Peyer's patch (tissue), 4 donors: ENCODE measurements at places on chromosomes 2 and 18. TPM values are rescaled to one million over a fixed set of nuclear protein-coding genes. Genes with fewer than 3 reads are reported as not detected.

The RPE gene
- 46.1 TPM for total RNA-seq

GRCh38 chr2:230900336-230900995, 24.6 kb downstream of the GPR55 start:
- H3K27me3 ChIP-seq: no peaks in the 10 kb centered on the region
- H3K36me3 ChIP-seq: no peaks in the 10 kb centered on the region
- no peaks in the 10 kb centered on the region for H3K4me1 ChIP-seq
- H3K27ac ChIP-seq: no peak overlapping the region

- no peaks in the 10 kb centered on the region for H3K36me3 ChIP-seq
- no peaks in the 10 kb centered on the region for H3K4me1 ChIP-seq
- no peak for DNase-seq
- no peaks in the 10 kb centered on the region for H3K27me3 ChIP-seq
- H3K27ac ChIP-seq: no peak overlapping the region
Measured at GRCh38 chr2:43759195-43759594, 14.6 kb upstream of the DYNC2LI1 start.

GRCh38 chr2:3630631-3631030, 27.4 kb upstream of the ALLC start:
- no peak overlapping the region for H3K4me3 ChIP-seq
- no peaks in the 10 kb centered on the region for H3K4me1 ChIP-seq
- H3K36me3 ChIP-seq: no peaks in the 10 kb centered on the region

- H3K27me3 ChIP-seq: no peaks in the 10 kb centered on the region
- no peak overlapping the region for H3K27ac ChIP-seq
- DNase-seq: no peak
Measured at GRCh38 chr2:235594964-235595363, 101.1 kb downstream of the AGAP1 start.

The LYPD6 gene
- total RNA-seq: 1.6 TPM

- DNase-seq: no peak
- no peak overlapping the region for H3K4me3 ChIP-seq
- H3K27ac ChIP-seq: no peak overlapping the region
- no peaks in the 10 kb centered on the region for H3K36me3 ChIP-seq
Measured at GRCh38 chr2:234373060-234373459, 123.8 kb downstream of the ARL4C start.

- H3K27me3 ChIP-seq: no peaks in the 10 kb centered on the region
- no peak overlapping the region for H3K4me3 ChIP-seq
- no peak overlapping the region for H3K27ac ChIP-seq
- no peaks in the 10 kb centered on the region for H3K36me3 ChIP-seq
- no peak for DNase-seq
- H3K4me1 ChIP-seq: no peaks in the 10 kb centered on the region
Measured at GRCh38 chr2:12289120-12289802, 427.5 kb upstream of the TRIB2 start.

GRCh38 chr2:236642584-236643291, 73.1 kb downstream of the ACKR3 start:
- H3K4me3 ChIP-seq: no peak overlapping the region
- DNase-seq: peak; percentile 20

DNA sequence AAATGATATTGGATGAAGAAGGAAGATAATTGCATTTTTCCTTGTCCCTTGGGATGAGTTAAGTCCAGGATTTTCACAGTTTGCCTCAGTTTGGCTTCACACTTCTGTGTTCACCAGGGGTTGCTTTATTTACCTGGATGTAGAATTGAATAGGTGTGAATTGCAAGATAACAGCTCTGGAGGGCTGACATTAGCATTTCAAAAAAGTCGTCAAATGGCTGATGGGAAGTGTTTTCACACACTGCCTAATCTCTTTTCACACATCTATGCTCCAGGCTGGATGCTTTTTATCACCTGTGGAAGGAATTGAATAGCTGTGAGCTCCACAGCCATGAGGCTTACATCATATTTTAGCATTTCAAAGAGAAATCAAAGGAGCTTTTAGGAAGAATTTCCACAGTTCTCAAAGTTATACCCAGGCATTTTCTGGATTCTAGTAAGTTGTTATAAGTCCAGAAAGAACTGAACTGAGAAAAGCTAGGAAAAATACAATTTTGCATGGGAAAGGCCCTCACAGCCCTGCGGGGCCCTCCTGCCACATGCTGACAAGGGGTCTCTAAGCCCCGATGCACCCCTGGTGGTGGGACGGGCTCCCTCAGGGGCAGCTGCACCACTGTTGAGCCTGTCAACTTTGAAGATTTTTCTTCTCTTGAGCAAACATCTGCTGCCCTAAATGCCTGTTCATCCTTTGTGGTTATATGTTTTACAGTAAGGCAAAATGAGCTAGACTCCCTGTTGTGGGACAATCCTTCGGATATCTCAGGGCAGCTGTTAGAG, 43.9 kb downstream of the TEX51 start:
- H3K27ac ChIP-seq: no peak overlapping the region
- no peak overlapping the region for H3K4me3 ChIP-seq
- no peaks in the 10 kb centered on the region for H3K4me1 ChIP-seq
- no peaks in the 10 kb centered on the region for H3K36me3 ChIP-seq
- DNase-seq: no peak
- H3K27me3 ChIP-seq: no peaks in the 10 kb centered on the region

- no peak overlapping the region for H3K27ac ChIP-seq
- DNase-seq: no peak
- H3K4me1 ChIP-seq: no peaks in the 10 kb centered on the region
- no peaks in the 10 kb centered on the region for H3K27me3 ChIP-seq
- no peak overlapping the region for H3K4me3 ChIP-seq
Measured at GRCh38 chr2:189426886-189427285, 14.4 kb upstream of the WDR75 start.

- H3K27ac ChIP-seq: peak overlapping the region; percentile 88
- H3K36me3 ChIP-seq: no peaks in the 10 kb centered on the region
- H3K4me3 ChIP-seq: peak overlapping the region; percentile 54
- H3K27me3 ChIP-seq: no peaks in the 10 kb centered on the region
- DNase-seq: no peak
Measured at GRCh38 chr2:12719400-12720277, 2.9 kb downstream of the TRIB2 start.

The PNPT1 gene
- total RNA-seq: 11.6 TPM

The STON1 gene
- 7.2 TPM for total RNA-seq

GRCh38 chr2:157107877-157108276, 149.6 kb upstream of the GALNT5 start:
- DNase-seq: no peak
- H3K4me3 ChIP-seq: no peak overlapping the region
- H3K4me1 ChIP-seq: no peaks in the 10 kb centered on the region
- no peaks in the 10 kb centered on the region for H3K27me3 ChIP-seq
- no peak overlapping the region for H3K27ac ChIP-seq

DNA sequence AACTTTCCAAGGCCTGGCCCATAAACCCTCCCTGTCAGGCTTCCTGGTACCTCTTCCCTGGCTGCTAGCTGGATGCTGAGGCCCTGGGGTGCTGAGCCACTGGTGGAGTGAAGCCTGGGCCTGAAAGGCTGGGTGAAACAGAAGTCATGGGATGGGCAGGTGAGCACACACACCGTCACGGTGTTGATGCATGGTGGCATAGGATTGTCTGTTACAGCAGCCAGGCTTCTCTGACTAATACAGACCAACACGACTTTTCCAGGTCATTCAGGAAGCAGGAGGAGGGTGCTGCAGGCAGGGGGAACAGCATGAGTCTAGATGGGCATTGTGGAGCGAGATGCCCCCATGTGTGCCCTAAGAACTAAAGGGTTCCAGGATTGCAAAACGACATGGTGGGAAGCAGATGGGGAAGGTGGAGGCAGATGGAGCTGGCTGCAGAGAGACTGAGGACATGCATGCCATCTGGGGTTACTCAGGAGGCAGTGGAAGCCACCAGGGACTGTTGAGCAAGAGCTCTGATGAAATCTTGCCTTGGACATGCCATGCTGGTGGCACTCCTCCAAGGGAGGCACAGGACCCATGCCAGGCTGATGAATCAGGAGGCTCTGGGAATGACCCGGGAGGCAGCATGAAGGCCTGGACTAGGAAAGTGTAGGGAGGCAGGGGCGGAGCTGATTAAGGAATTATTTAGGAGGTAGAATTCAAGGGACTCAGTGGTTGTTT, 480.9 kb downstream of the TSN start:
- no peak for DNase-seq
- H3K4me1 ChIP-seq: no peaks in the 10 kb centered on the region
- no peak overlapping the region for H3K27ac ChIP-seq

DNA sequence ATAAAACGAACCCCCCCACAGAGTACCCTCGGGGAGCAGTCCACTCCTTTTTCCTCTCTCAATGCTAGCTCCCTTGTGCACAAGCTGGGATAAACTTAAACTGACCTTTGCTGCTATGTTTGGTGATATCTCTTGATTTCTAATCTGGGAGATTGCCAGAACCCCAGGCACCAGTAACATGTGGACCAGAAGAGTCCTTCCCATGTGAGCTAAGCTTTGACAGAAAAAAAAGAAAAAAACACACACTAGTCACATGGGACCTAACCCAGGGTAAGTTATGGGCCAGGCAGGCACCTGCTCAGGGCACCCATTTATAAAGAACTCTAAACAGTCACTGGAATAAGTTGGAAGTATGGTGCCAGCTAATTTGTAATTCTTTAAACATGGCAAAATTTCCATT, 242.6 kb downstream of the EN1 start:
- no peaks in the 10 kb centered on the region for H3K36me3 ChIP-seq
- H3K4me1 ChIP-seq: no peaks in the 10 kb centered on the region
- H3K27ac ChIP-seq: no peak overlapping the region
- DNase-seq: no peak
- H3K4me3 ChIP-seq: no peak overlapping the region

The MTCL1 gene
- 27.2 TPM for total RNA-seq

The ZNF521 gene
- total RNA-seq: 4.2 TPM

DNA sequence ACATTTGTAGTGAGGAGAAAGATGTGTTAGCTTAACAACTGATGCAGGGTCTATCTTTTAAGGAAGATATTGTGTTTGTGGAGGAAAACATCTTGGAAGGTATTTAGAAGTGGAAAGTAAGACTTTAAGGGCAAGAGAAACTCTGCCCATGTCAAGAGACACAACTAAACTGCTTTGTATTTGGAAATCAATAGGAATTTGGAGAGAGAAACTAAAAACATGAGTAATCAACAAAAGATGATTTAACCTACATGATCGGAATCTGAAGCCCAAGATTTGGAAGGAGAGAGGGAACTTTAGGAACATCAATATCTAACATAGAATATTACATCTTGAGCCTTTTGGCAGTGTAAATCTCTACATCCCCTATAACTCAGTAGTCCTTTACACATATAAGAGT, 184.2 kb upstream of the COL3A1 start:
- H3K27ac ChIP-seq: no peak overlapping the region
- no peaks in the 10 kb centered on the region for H3K36me3 ChIP-seq
- no peak for DNase-seq
- no peaks in the 10 kb centered on the region for H3K4me1 ChIP-seq
- H3K27me3 ChIP-seq: no peaks in the 10 kb centered on the region

GRCh38 chr2:129301431-129301913, 678.0 kb upstream of the RAB6C start:
- H3K4me3 ChIP-seq: no peak overlapping the region
- H3K4me1 ChIP-seq: no peaks in the 10 kb centered on the region
- H3K27ac ChIP-seq: peak overlapping the region; percentile 11
- no peak for DNase-seq

GRCh38 chr2:75612108-75612861, 34.3 kb upstream of the MRPL19 start:
- peaks cover 4% of the 10 kb centered on the region for H3K4me1 ChIP-seq
- H3K36me3 ChIP-seq: no peaks in the 10 kb centered on the region
- no peaks in the 10 kb centered on the region for H3K27me3 ChIP-seq
- DNase-seq: no peak
- no peak overlapping the region for H3K4me3 ChIP-seq

The DNER gene
- not detected for total RNA-seq

The SERPINE2 gene
- 12.2 TPM for total RNA-seq

The NT5DC4 gene
- total RNA-seq: not detected

The CNGA3 gene
- not detected for total RNA-seq

DNA sequence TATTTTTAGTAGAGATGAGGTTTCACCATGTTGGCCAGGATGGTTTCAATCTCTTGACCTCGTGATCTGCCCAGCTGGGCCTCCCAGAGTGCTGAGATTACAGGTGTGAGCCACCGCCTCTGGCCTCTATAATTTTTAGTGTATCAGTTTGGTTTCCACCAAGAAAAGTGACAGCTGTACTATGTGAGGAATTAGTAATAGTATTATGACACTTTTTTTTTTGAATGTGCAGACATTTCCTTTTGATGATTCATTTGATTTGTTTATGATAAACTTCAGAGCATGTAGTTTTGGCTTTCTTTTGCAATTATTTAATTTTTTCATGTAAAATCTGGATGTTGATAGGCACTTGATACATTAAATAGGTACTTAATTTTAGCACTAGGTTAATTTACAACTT, 61.5 kb downstream of the PTPN4 start:
- no peak overlapping the region for H3K27ac ChIP-seq
- no peaks in the 10 kb centered on the region for H3K36me3 ChIP-seq
- H3K4me1 ChIP-seq: no peaks in the 10 kb centered on the region
- H3K4me3 ChIP-seq: no peak overlapping the region
- DNase-seq: no peak

GRCh38 chr2:21818212-21818795, 694.5 kb downstream of the TDRD15 start:
- no peak overlapping the region for H3K4me3 ChIP-seq
- no peaks in the 10 kb centered on the region for H3K4me1 ChIP-seq
- no peaks in the 10 kb centered on the region for H3K36me3 ChIP-seq
- no peak for DNase-seq
- H3K27ac ChIP-seq: no peak overlapping the region
- no peaks in the 10 kb centered on the region for H3K27me3 ChIP-seq

The SERPINB3 gene
- total RNA-seq: not detected

The C2orf72 gene
- 25.2 TPM for total RNA-seq

The KCTD1 gene
- total RNA-seq: 6.3 TPM

DNA sequence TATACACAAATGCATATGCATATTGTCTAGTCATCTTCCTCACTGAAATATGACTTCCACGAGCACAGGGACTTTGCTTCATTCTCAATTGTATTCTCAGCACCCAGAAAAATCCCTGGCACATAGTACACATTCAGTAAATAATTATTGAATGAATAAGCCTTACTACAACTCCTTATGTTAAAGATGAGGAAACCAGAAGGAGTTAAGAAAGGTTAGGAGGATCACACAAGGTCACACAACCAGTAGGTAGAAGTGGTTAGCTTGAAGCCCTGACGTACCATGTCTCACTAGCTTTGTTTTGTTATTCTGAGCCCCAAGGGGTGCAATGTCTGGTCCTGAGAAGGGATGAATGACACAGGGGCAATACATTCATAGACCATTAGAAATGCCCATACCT, 220.9 kb upstream of the PID1 start:
- H3K27me3 ChIP-seq: no peaks in the 10 kb centered on the region
- H3K27ac ChIP-seq: no peak overlapping the region
- no peak overlapping the region for H3K4me3 ChIP-seq

The GRP gene
- not detected for total RNA-seq

The LHCGR gene
- not detected for total RNA-seq

The POTEI gene
- 0.53 TPM for total RNA-seq
